ENCODE measurements at places on chromosomes 6 and 20.

DNA sequence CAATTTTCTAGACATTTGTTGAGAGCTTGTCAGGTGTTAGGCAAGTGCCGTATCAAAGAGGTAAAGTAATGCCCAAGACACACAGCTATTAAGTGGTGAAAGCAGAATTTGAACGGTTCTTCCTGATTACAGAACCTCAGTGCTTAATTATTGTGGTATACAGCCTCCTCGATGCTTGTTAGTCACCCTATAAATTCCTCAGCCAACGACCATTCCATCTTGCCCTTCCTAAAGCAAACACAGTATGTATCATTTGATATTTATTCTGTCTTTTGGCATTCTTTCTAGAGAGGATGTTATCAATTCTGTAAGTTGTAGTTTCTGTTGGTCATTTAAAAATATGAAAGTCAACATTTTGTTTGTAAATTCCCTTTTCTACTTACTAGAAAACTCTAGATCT lies 297.8 kb upstream of the BMP2 start:
- no peak for DNase-seq

DNA sequence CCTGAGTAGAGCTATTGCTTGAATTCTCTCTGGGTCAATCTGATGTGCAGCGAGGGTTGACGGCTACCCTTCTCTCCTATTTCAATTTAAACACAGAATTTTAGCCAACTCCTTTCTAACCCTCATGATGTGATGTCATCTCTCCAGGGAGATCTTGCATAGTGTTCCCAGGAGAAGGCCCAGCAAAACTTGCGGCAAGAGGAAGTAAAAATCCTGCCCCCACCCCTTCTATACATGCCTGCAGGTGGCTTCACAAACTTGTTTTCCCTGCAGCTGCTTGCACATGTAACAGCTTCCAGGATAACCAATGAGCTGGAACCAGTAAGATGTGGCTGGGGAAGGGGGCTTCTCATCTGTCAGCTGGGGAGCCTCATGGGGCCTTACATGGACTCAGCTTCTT lies 169.3 kb upstream of the CDH4 start:
- DNase-seq = no peak

- no peak for DNase-seq
These were observed 43.8 kb downstream of the FUT9 start for GRCh38 chr6:96059586-96059985.

DNA sequence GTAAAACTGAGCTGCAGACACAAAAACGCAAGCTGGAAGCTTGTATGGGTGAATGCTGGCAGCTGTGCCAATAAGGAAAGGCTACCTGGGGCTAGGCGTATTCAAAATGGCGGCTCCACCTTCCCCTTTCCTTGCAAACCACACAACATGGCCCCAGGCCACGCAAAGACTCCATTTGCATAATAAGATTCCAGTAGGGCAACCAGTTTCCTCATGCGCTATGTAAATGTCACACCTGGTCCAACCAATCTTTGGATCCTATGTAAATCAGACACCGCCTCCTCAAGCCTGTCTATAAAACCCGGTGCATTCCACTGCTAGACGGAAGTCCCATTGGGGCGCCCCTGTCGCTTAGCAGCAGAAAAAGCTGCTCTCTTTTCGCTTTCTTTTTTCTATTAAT lies 505.9 kb upstream of the BTBD3 start:
- DNase-seq = no peak

DNA sequence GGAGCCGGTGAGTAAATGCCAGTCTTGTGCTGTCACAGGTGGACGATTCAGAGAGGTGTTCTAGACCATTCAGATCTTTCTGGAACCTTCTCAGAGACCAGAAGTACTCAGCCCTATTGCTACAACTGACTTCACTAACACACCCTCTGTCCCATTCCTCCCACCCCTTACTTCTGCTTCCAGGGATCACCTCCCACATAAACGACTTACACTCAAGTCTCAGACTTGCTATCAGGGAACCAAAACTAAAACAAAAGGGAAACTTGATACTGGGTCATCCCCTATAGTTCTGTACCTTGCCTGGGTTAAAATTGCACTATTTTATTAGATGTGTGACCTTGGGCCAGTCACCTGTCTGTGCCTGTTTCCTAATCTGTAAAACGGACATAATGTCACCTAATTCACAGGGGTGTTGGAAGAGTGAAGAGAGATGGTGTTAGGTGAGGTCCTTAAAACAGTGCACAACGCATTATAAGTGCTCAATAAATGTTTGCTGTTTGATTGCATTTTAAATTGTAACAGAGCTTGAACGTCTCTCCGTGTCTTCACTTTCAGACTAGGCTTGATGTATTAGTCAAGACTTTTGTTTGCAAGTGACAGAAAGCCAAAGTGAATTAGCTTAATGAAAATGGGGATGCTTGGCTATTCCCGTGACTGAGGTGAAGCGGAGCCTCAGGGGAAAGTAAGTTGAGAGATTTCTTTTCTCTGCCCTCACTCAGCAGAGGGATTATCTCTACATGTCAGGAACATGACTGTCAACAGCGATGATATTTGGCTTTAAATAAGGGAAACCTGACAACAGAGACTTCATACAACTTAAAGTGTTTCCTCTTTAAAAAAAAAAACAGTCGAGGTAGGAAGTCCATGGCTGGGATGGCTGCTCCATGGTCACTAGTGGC lies 3.0 kb upstream of the SRXN1 start:
- no peak for DNase-seq

DNA sequence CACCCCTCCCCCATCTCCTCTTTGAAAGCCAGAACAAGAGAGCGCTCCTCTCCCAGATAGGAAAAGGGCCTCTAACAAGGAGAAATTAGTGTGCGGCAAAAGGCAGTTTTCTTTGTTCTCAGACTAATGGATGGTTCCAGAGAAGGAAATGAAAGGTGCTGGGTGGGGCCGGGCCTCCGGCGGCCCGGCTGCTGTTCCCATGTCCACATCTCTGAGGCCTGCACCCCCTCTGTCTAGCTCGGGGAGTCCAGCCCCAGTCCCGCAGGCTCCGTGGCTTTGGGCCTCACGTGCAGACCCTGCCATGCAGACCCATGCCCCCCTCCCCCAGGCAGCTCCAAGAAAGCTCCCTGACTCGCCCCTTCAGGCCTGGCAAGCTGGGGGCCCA lies 35.8 kb upstream of the MRGBP start:
- no peak for DNase-seq

GRCh38 chr6:20724443-20725190 lies 190.4 kb downstream of the CDKAL1 start:
- DNase-seq = no peak

DNA sequence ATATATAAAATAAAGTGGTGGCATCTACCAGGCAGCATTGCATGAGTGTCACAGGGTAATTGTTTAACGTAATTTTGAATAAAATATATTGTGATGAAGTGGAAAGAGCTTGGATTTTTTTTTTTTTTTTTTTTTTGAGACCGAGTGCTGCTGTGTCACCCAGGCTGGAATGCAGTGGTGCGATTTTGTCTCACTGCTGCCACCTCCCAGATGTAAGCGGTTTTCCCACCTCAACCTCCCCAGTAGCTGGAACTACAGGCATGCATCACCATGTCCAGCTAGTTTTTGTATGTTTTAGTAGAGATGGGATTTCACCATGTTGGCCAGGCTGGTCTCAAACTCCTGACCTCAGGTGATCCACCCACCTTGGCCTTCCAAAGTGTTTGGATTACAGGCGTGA lies 81.1 kb upstream of the SMIM8 start:
- DNase-seq = no peak

GRCh38 chr6:25224242-25224641 lies 54.9 kb upstream of the CARMIL1 start:
- DNase-seq = no peak

DNA sequence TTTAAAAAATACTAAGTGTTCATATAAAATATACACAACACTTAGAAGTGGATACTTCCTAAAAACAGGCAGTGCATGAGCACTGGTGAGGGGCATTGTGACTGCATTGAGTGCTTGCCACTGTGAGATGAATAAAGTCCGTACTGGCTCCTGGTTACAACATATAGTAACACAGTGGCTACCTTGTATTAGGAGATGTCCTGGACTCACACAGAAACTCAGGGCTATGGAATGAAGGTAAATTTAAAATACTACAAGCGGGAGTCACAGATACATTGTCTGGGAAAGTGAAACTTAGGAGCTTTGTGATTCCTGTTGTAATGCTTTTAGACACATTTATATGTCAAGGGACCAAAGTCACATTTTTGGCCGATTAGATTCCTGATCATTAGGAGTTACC lies 36.5 kb upstream of the HLA-G start:
- no peak for DNase-seq

GRCh38 chr20:41617059-41617901 lies 897 bp downstream of the CHD6 start:
- DNase-seq = no peak

GRCh38 chr20:43376831-43377230 lies 80.9 kb upstream of the SRSF6 start:
- no peak for DNase-seq
